ENCODE measurements at places on chromosomes 1 and 21.

GRCh38 chr1:219837274-219837993 lies 90.9 kb downstream of the SLC30A10 start:
- DNase-seq, result no peak

GRCh38 chr1:96525657-96526557 lies 195.7 kb upstream of the PTBP2 start:
- DNase-seq, result no peak

- DNase-seq, result no peak
Observed at GRCh38 chr1:84164161-84164560, 20.1 kb downstream of the PRKACB start.

DNA sequence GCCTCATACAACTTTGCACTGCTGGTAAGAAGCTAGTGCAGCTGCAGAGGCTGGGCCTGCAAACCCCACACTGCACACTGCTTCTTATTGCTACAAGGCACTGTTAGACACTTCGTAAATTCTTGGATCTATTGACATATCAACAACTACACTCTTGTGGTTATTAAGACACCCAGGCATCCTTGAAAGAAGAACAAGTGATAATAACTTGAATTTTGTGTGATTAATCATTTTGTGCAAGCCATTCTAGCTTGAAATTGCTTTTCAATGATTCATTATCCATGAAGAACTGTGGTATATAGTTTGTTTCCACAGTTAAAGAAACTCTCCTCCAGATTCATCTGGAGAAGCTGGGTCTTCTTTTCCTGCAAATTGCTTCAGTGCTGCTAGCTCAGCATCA lies 33.7 kb upstream of the IFI44L start:
- no peak for DNase-seq

GRCh38 chr1:172144445-172145061 lies 275.9 kb upstream of the C1orf105 start:
- no peak for DNase-seq

DNA sequence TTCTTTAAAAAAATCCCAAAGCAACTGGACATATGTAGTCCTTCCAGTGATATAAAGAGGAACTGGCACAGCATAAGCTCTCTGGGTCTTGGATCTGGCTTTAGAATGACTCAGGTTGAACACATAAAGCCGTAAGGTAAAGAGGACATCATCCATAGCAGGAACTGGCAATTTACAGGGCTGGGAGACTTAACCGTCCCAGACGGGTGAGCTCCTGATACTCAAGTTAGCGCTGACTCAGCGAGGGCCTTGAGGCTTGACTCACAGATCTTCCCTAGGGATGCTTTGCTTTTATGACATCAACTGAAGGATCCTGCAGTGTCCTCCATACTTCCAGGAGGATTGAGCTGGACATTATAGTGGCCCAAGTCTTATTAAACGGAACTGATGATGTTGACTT lies 154.1 kb downstream of the CLIC6 start:
- DNase-seq, result no peak

DNA sequence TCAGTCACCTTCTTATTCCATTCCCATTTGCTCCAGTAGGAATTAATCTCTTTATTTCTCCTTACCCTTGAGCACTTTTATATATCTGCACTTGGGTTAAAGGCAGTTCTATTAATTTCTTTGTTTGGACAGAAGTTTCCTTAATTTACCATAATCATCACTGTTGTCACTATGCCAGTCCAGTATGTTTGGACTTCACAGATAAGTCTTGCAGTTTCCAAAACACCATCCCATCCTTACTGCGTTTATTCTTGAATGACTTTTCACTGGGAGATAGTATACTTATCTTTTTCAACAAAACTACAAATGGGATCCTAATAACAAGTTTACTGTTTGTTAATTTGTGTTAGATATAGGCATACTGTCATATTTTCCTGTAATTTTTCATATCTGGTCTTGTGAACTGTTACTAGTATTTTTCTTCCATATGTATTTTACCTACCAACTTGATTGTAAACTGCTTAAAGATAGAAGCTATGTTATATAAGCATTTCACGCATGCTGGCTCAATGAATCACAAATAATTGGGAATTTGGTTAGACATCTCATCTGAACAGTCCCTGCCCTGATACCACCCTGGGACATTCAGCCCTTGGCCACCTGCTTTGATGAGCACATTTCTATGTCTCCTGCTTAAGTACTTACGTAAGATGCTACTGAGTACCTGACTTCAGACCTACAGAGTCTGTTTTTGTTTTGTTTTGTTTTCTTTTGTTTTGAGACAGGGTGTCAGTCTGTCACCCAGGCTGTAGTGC lies 78.2 kb downstream of the OLFML2B start:
- DNase-seq, result no peak

DNA sequence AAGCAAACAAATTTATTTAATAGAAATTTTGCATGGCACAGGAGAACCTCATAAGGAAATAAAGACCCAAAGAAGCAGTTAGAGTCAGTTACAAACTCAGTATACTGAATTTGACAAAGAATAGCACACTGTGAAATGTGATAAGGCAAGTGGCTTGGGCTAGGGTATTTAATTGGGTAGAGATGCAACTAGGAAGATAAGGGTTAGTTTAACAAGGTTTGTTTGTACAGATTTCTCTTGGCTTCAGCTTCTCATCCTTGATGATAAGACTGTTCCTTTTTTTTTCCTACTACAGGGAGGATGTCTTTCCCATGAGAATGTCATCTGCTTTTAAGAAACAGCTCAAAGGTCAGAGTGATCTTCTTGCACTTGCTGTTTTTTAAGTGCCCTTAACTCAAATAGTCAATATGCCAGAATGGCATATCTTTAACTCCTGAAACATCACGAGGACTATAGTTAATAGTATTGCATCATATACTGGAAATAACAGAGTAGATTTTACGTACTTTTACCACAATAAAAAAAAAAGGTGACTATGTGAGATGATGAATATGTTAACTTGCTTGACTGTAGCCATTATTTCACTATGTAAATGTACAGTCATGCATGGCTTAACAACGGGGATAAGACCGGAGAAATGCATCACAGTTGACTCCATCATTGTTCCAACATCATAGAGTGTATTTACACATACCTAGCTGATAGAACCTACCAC lies 9.2 kb upstream of the TRAF3IP3 start:
- DNase-seq, result no peak

- no peak for DNase-seq
Observed at GRCh38 chr1:21596174-21596573, 73.0 kb downstream of the RAP1GAP start.

- no peak for DNase-seq
Observed at GRCh38 chr1:9143250-9143649, 14.3 kb upstream of the GPR157 start.

DNA sequence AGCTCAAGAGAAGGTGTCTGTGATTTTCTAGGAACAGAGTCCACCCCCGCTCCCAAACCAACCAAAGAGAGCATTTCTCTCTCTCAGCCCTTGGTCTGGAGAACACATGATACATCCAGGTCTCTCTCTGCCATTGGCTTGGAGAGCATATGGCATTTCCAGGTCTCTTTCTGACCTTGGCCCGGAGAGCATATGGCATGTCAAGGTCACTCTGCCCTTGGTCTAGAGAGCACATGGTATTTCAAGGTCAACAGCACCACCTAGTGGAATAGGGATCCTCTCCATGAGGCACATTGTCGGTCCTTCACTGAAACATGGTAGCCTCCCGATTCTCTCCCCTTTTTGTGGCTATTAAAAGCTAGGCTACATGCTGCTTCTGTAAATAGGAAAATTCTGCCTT lies 437.7 kb upstream of the OLFM3 start:
- DNase-seq, result no peak

DNA sequence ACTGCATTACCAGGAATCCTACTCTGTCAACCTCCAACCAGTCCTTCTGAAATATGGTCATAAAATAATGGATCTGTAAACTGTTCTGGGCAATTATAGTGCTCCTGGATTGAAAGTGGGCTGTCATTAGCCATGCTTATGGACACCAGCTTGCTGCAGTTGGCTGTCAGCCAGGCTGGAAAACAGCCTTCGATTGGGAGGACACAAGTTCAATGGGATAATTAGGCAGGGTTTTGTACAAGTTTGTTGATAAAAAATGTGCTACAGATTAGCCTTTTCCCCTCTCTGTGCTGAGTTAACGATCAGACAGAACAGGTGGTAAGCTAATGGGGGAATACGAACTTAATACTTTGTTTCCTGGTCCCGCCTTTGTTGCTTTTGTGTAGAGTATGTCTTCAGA lies 413.9 kb downstream of the DUSP10 start:
- DNase-seq, result no peak

DNA sequence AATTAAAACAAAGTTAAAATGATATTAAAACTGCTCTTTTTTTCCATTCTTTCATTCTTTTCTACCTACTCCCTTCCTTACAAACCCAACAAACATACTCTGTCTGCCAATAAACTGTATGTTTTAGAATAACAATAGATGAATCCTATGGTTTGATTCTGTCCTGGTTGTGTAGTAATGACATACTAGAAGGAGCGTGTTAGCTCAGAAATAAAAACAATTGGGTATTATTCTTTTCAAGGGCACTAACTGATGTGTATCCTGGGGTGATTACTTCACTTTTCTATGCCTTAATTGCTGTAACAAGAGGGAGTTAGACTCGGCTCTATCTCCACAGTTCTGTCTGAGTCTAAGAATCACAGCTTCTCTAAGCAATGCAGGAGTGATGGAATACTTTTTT lies 194.4 kb downstream of the GIPC2 start:
- DNase-seq, result no peak

DNA sequence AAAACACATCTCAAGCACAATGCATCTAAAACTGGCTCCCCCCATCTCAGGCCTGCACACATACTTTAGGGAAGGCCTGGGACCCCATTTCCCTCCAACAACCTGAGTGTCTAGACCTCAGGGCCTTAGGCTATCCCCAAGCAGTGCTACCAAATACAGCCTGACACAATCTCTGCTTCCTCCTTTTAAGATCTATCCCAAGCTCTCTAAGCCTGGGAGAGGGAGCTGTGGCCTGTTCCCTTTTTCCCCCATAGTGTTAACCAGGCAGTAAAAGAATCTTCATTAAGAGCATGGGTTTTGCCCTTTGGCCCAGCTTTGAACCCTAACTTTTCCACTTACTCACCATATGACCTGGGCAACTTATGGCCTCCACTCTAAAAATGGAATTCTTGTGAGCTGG lies 10.8 kb upstream of the COL8A2 start:
- DNase-seq, result no peak

DNA sequence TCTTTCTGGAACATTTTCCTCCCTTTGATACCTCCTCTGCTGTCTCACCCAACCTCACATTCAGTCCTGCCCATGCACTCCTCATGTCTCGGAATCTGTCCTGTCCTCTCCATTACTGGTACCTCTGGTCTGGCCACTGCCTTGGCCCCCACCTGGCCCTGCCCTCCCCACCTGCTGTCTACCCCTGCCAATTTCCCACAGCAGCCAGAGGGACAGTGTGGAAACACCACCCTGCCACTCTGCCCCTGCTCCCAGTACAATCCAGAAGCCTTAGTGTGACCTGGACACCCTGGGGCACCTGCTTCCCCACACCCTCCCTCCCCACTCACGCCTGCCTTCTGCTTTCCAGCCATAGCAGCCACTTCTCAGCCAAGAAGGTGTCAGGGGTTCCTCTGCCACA lies 534.4 kb downstream of the MATN1 start:
- no peak for DNase-seq

GRCh38 chr1:55326496-55327243 lies 111.5 kb upstream of the USP24 start:
- no peak for DNase-seq

- DNase-seq, result no peak
Observed at GRCh38 chr21:15620892-15621291, 108.9 kb upstream of the USP25 start.

- no peak for DNase-seq
Observed at GRCh38 chr1:179818260-179818659, 59.3 kb downstream of the TOR1AIP2 start.

- DNase-seq, result no peak
Observed at GRCh38 chr1:30761381-30762151, 4.0 kb upstream of the LAPTM5 start.
